Immature natural killer cell (primary cell): ENCODE measurements at places on chromosomes 7 and 10. TPM values are rescaled to one million over a fixed set of nuclear protein-coding genes. Genes with fewer than 3 reads are reported as not detected.

DNA sequence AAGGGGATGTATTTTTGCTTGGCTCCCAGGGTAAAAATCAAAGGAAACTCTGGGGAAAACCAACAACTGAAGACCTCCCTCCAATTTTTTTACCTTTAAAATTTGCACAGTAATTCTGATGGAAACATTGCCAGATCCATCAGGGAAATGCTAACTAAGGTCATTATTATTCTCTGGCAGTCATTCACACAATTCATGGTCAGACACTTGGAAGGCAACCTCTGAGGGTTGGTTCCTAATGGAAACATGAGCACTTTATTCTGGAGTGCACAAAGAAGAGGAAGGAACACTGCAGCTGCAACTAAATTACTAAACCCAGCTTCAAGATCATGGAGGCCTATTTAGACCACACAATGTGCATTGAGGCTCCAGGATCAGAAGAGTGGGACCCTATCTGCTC is 34.2 kb downstream of the SRI start:
- no peak for DNase-seq
- H3K4me3 ChIP-seq = no peak overlapping the region
- no peak overlapping the region for H3K27ac ChIP-seq
- H3K36me3 ChIP-seq = peaks cover 16% of the 10 kb centered on the region
- no peaks in the 10 kb centered on the region for H3K27me3 ChIP-seq

The CTNNA3 gene
- polyA plus RNA-seq = not detected

The CTAGE8 gene
- polyA plus RNA-seq = not detected

GRCh38 chr7:137328373-137329120 is 15.0 kb downstream of the PTN start:
- H3K4me1 ChIP-seq = no peaks in the 10 kb centered on the region
- no peaks in the 10 kb centered on the region for H3K27me3 ChIP-seq
- no peak overlapping the region for H3K4me3 ChIP-seq
- H3K36me3 ChIP-seq = no peaks in the 10 kb centered on the region

The PNLIP gene
- polyA plus RNA-seq = not detected

The SDHAF3 gene
- polyA plus RNA-seq = 34.5 TPM

The SLC39A12 gene
- not detected for polyA plus RNA-seq

- no peaks in the 10 kb centered on the region for H3K4me1 ChIP-seq
- peaks cover 10% of the 10 kb centered on the region for H3K27me3 ChIP-seq
- no peak overlapping the region for H3K4me3 ChIP-seq
- no peak for DNase-seq
- H3K27ac ChIP-seq = no peak overlapping the region
- H3K36me3 ChIP-seq = no peaks in the 10 kb centered on the region
Measured at GRCh38 chr7:157643525-157643970, 306.7 kb downstream of the DNAJB6 start.

- H3K4me3 ChIP-seq = no peak overlapping the region
- no peaks in the 10 kb centered on the region for H3K27me3 ChIP-seq
- H3K27ac ChIP-seq = no peak overlapping the region
- H3K4me1 ChIP-seq = no peaks in the 10 kb centered on the region
- DNase-seq = no peak
Measured at GRCh38 chr10:44662051-44662450, 249.1 kb upstream of the TMEM72 start.

- no peak for DNase-seq
- H3K4me1 ChIP-seq = no peaks in the 10 kb centered on the region
- H3K27me3 ChIP-seq = peaks cover 2% of the 10 kb centered on the region
Measured at GRCh38 chr10:121497513-121498470, 100.5 kb downstream of the FGFR2 start.

DNA sequence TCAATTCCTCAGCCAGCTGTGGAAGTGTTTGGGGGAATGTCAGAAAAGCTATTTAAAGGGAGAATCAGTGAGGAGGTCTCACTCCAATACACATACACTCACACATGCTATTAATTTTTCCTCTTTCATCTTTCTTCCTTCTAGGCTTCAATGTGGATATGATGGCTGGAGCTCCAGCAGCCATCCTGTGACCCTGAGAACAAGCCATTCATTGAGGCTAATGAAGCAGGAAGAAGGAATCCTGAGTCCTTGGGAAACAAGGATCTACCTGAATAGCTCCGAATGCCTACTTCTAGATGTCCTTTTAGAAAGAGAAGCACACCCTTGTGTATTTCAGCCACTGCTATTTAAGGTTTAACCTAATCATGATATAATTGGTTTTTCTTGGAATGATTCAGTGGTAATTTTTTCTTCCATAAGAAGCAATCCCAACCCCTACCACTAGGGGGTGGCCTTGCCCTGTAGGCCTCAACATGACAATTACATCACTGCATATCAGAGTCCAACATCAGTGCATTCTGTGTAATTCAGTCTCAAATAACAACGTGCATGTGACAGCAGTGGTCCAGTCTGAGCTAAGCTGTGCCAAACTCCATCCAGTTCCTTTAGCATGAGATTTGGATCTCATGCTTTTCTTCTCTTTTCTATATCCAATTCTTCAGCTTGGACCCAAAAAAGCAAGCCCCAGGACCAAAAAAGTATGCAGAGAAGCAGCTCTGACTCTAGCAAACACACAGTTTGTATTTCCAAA is 85.3 kb upstream of the ANKRD1 start:
- H3K4me1 ChIP-seq = peaks cover 22% of the 10 kb centered on the region
- H3K4me3 ChIP-seq = peak overlapping the region; percentile 41
- peaks cover 2% of the 10 kb centered on the region for H3K27me3 ChIP-seq
- no peaks in the 10 kb centered on the region for H3K36me3 ChIP-seq
- H3K27ac ChIP-seq = no peak overlapping the region
- DNase-seq = peak; percentile 55

GRCh38 chr10:130341356-130341755 is 205.2 kb downstream of the GLRX3 start:
- no peaks in the 10 kb centered on the region for H3K4me1 ChIP-seq
- H3K27ac ChIP-seq = no peak overlapping the region
- no peak overlapping the region for H3K4me3 ChIP-seq
- no peaks in the 10 kb centered on the region for H3K36me3 ChIP-seq
- H3K27me3 ChIP-seq = peaks cover 4% of the 10 kb centered on the region

GRCh38 chr7:123769371-123769770 is 20.6 kb upstream of the WASL start:
- H3K4me1 ChIP-seq = no peaks in the 10 kb centered on the region
- no peak overlapping the region for H3K27ac ChIP-seq
- no peaks in the 10 kb centered on the region for H3K36me3 ChIP-seq
- DNase-seq = no peak

The CCDC7 gene
- 2.1 TPM for polyA plus RNA-seq

DNA sequence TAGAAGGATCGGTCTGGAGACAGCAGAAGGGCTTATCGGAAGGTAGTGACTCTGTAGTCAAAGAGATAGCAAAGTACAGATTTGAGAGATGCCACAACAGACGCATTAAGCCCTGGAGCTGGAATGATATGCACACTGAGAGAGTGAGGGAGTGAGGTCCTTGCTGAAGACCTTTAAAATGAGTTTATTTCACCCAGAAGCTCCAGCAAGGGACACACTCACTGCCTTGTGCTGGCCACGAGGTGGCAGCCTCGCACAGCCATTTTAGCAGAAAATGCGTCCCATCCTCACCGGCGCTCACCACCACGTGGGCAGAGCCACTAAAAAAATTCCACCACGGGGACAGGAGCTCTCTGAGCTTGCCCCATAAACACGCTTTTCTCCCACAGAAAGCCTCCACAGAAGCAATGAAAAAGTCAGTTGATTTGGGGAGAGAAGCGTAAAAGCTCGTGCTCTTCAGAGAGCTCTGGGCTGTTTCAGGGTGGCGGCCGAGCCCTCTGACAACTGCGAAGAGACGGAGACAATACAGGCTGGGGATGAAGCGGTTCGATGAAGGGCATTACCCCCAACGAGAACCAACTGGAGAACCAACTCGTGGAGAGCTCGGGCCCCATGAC is 163.0 kb upstream of the KLF14 start:
- peak overlapping the region; percentile 72 for H3K27ac ChIP-seq
- DNase-seq = peak; percentile 54
- H3K4me1 ChIP-seq = peaks cover 53% of the 10 kb centered on the region
- no peak overlapping the region for H3K4me3 ChIP-seq
- H3K27me3 ChIP-seq = peaks cover 4% of the 10 kb centered on the region
- H3K36me3 ChIP-seq = peaks cover 22% of the 10 kb centered on the region

GRCh38 chr7:81957517-81957916 is 187.7 kb upstream of the HGF start:
- no peak overlapping the region for H3K27ac ChIP-seq
- H3K4me1 ChIP-seq = no peaks in the 10 kb centered on the region
- H3K27me3 ChIP-seq = no peaks in the 10 kb centered on the region
- H3K4me3 ChIP-seq = no peak overlapping the region

The FGF8 gene
- not detected for polyA plus RNA-seq

GRCh38 chr10:69640196-69640980 is 10.3 kb downstream of the FAM241B start:
- H3K27ac ChIP-seq = no peak overlapping the region
- H3K4me3 ChIP-seq = no peak overlapping the region
- peaks cover 2% of the 10 kb centered on the region for H3K27me3 ChIP-seq
- no peaks in the 10 kb centered on the region for H3K36me3 ChIP-seq
- DNase-seq = no peak

DNA sequence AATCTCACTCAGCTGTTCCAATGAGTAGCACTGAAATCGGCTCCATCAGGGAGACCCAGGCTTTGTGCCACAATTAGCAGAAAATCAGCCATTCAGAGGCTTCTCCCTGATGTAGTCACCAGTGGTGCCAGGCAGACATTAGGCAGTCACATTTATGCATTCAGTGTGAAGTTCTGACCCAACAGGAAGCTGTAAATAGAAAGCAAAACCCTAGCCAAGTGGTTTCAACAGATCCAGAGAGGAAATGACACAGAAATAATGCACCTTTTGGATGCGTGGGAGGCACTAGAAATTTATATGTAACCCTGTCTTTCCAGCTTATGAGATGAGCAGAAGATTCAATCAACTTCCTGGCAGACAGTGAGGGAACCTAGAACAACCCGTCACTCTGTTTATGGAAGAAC is 186.4 kb downstream of the PDE1C start:
- peak overlapping the region; percentile 73 for H3K4me3 ChIP-seq
- DNase-seq = peak; percentile 51
- peaks cover 9% of the 10 kb centered on the region for H3K4me1 ChIP-seq
- no peaks in the 10 kb centered on the region for H3K36me3 ChIP-seq

The GLCCI1 gene
- 33.2 TPM for polyA plus RNA-seq

DNA sequence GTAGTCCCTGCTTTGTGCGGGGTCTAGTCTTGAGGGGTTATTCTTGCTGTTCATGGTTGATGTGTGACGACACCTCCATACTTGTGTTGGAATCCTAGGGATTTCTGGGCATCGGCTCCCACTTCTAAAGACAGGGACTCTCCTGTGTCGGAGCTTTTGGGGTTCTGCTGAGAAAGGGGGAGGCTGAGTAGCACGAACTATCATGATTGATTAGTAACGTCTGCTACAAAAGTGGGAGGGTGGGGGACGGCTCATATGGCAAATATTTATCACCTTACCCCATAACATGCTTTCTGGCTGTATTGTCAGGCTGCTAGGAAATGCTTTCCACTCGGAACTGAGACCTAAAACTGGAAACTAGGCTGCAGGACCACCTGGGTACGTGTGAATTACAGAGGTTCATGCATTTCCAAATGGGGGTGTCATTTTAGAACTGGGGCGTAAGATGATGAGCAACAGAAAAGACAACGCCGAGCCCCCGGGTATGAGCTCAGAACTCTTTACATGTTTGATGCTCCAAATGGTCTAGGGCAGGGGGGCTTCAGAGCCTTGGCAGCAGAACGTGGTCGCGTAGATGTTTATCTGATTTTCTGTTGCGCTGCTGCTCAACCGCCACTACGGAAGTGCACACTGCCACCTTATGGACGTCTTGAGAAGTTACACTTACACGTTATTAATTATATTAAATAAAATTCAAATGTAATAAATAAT is 15.1 kb upstream of the NME8 start:
- peak; percentile 55 for DNase-seq
- no peaks in the 10 kb centered on the region for H3K27me3 ChIP-seq
- peaks cover 18% of the 10 kb centered on the region for H3K4me1 ChIP-seq
- no peak overlapping the region for H3K27ac ChIP-seq

DNA sequence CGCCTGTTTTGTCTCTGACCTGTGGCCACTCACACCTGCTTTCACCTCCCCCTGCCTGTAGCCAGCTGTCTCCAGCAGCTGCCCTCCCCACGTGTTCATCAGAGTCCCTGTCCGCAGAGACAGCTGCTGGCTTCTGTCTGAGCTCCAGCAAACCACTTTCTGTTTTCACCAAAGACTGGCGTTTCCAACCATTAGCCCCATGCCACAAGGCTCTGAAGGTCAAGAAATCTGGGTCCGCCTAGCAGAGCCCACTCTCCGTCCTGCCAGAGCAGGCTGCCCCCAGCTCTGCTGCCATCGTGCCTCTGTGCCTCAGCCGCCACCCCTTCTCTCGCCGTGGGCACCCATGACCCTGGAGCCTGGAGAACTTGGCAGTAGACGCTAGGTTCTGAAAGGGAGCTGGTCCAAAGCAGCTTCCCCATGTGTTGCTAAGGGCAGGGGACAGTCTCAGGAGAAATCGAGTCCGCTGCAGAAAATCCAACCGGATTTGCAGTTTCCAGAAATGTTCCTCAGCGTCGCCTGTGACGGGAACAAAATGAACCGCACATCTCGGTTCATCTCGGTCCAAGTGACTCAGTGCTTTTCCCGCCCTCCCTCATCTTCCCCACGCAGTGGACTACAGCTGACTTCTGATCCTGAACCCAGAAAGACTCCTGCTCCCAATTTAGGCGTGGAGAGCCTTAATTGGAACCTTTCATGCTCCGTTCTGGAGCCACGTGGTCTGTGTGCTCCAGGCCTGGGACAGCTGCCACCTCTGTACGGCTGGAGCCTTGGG is 28.0 kb downstream of the TMEM120A start:
- H3K36me3 ChIP-seq = peaks cover 14% of the 10 kb centered on the region
- no peak for DNase-seq
- H3K27ac ChIP-seq = no peak overlapping the region

GRCh38 chr10:16779384-16779915 is 37.8 kb downstream of the RSU1 start:
- DNase-seq = peak; percentile 11
- peak overlapping the region; percentile 19 for H3K27ac ChIP-seq
- H3K4me1 ChIP-seq = peaks cover 23% of the 10 kb centered on the region
- H3K4me3 ChIP-seq = no peak overlapping the region
- peaks cover 9% of the 10 kb centered on the region for H3K36me3 ChIP-seq

DNA sequence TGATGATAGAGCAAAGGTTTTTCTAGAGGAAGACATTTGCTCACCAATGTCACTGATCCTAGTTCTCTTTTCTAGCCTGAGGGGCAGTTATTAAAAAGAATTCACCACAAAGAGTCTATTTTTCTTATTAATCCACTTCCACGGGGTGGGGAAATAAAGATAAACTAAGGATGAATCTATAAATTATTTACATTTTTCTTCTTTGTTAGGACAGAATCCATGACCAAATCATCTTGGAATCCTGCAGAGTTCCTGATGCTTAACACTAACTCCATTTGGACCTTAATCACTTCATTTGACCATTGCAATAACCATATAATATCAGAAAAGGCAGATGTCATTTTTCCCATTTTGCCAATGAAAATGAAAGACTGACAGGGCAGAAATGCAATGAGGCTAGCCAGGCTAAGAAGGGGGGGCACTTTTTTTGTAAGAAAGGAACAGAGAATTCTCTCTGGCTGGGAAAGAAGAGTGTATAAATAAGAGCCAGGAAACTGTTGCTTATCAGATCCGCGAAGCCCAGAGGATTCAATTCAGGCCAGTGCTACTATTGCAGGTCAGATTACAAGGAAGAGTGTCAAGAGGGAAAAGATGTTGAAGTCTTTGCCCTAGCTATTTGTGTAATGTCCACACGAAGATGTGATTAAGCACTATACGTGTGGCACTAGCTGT is 433.2 kb downstream of the TNS3 start:
- H3K27me3 ChIP-seq = no peaks in the 10 kb centered on the region
- H3K27ac ChIP-seq = no peak overlapping the region
- no peaks in the 10 kb centered on the region for H3K4me1 ChIP-seq

The PSMC2 gene
- polyA plus RNA-seq = 115 TPM
